ENCODE measurements at places on chromosomes 2 and 18.
A peak's percentile ranks its signal among the peaks of the same experiment; 100 is the strongest.

DNA sequence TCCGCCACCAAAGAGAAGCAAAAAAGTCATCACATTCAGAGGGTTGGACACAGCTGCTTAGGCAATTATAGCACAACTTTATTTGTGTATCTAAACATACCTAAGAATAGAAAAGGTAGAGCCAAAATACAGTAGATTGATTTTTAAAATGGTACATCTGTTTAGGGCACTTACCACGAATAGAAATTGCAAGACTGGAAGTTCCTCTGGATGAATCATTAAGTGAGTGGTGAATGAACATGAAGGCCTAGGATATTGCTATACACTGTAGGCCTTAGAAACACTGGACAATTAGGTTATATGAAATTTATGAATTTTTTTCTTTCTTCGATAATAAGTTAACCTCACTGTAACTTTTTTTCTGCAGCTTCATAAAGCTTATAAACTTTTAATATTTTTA is 687.0 kb downstream of the BCL11A start:
- no peak for DNase-seq

DNA sequence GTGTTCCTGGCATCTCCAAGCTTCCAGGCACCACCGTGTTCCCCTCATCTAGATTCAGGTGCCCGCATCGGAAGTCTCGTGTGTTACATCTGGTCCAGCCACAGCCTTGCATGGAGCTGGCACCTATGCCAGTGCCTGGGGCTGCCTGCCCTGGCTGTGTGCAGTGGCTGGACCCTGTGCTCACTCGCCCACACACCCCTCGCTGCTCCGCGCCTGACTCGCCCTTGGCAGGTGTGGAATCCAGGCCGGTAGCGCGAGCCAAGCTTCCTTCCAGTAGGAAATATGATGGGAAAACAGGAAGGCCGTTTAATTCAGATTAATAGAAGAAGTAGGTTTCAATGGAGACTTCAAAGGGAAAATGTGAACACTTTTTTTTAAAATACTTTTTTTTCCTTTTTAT is 78.0 kb downstream of the PTPN4 start:
- DNase-seq = no peak

- no peak for DNase-seq
Measured at GRCh38 chr2:144771348-144771747, 251.4 kb upstream of the ZEB2 start.

GRCh38 chr18:9319333-9319732 is 15.2 kb upstream of the TWSG1 start:
- no peak for DNase-seq

DNA sequence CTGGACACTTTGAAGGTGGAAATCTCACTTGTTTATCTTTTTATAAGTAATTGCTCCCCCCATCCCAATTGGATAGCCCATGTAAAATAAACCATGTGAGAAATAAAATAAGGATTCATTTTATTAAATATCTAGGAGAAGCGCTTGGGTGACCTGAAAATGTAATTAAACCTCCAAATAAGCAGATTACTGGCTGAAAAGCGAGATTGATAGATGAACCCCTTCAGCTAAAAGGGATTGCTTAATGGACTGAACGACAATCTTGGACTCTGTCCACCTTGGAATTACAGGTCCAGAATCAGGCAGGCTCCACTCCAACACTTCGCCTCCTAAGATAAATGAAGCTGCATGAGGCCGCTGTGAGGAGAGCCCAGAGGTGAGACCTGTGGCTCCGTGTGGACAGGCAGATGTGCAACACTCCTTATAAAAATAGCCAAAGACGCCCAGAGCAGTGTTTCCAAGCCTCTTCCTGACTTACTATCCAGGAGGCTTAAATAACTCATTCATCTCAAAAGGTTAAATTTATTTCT is 441.5 kb downstream of the MTX2 start:
- no peak for DNase-seq

DNA sequence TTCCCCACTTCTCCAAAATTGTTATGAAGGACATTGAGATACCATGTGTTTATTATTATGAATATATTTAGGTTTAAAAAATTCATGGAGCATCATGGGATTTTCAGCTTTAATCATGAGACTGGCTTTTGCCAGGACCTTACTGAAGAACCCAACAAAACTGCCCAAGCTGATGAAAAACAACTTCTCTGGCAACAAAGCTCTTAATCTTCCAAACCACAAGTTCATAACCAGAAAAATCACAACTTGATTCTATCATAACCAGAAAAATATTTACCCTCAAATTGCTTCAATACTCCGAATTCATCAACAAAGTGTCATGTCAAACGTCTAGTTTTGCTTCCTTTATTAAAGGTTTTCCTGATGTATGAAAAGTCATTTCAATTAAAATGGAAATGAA is 971.8 kb upstream of the ACVR2A start:
- no peak for DNase-seq

- DNase-seq = no peak
Measured at GRCh38 chr2:224973112-224974016, 68.9 kb downstream of the DOCK10 start.

DNA sequence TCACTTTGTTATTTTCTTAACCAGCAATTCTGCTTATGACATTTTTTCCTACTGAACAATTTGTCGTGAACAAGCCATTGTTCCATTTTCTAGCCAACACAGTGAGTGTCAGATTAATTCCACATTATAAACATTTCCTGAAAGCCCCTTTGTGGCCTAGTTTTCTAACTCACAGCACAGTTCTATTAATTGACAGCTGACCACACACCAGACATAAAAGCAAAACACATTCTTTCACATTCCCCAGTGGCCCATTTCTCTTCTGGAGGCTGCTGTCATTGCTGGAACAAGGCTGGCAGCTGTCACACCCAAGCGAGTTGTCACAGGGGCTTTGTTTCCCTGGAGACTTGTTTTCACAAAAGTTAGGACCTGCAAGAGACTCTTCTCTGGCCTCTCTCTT is 50.7 kb downstream of the RNF152 start:
- DNase-seq = no peak

GRCh38 chr2:157059036-157059435 is 198.5 kb upstream of the GALNT5 start:
- no peak for DNase-seq

DNA sequence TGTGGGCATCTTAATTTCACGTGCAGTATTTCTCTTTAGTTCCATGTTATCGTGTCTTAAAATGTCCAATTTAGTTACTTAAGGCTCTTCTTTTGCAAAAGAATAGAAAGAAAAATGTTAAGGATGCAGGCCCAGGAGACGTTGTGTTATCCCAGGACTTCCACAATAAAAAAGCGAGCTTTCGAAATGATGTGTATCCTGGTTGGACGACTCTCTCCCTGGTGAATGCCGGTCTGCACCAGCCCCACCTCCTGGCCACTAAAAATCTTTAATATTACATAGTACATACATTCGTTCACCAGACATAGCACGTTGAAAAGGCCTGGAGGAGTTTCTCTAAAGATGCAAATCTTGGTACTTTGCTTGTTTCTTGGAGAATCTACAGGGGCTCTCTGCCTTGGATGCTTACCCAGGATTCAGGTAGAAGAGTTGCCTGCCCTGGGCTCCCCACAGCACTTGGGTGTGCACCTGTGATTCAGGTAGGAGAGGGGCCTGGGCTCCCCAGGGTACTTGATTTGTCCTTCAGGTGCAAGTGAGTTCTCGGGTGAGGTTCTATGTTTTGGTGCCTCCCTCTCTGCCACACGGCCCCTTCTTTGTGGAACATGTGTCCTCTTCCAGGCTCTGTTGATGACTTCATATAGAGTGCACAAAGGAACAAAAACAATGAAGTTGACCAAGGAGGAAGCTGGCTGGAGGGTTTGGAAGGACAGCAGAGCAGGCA is 26.6 kb downstream of the TWIST2 start:
- DNase-seq = no peak

- DNase-seq = no peak
Measured at GRCh38 chr2:72347081-72347480, 199.4 kb upstream of the CYP26B1 start.

- no peak for DNase-seq
Measured at GRCh38 chr2:1654696-1655374, 89.5 kb downstream of the PXDN start.

DNA sequence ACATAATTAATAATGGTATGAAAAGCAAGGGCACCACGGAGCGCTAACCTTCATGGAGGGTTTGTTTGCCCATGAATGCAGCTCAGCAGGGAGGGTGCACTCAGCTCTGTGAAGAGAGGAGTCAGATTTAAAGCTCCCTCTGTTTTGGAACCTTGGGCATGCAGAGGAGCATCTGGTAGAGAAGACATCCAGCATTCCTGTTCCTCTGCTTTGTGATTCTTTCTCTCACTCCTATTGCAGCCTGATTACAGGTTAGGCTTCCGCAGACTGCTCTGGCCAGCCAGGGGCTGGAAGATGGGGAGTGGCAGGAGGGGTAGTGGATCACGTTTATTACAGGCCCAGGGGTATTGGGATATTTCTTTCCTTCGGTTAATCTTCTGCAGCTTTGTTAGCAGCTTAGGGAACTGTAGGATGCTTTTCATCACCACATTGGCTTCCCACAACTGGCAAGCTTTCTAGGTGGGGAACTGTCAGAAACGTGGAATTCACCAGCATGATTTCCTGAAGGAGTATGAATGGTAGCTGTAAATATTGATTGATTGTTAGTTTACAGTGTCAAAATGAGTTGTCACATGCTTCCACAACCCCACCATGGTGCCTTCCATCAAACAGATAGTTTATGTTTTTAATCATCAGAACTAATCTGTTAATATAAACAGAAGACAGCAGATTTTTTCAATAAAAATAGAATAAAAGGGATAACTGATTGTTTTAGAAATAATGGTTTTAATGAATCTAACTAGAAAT is 201.1 kb downstream of the VAPA start:
- no peak for DNase-seq

DNA sequence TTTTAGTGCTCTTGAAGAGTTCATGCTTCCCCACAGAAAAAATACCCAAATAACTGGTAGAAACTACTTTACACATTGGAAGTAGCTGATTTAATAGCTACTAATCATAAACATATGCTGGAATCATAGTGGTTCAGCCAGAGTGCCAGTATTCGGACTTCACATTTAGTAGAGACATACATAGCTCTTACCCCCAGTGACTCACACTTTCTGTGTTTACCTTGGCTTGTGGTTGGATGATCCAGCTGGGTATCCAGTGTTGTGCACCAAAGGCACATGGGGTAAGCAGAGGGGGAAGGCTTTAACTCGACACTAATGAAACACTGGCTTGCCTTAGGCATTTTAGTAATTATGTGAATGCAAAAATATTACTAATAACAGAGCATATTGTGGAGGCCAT is 18.1 kb downstream of the ARHGAP28 start:
- DNase-seq = no peak

DNA sequence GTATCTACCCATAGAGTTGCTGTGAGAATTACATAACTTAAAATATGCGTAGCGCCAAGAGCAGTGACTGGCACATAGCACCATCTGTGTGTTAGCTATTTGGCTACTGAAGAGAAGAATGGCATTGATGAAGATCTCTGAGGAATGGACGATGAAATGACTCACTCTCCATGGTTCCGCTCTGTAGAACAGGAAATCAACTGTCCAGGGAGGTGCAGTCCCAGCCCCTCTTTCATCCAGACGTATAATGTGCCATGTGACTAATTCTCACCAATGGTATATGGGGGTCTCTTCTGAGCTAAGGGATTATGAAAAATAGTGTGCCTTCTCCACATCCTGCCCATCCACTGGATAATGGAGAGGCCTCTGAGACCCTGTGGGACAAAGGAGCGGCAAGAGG is 254.8 kb downstream of the CYP26B1 start:
- no peak for DNase-seq

DNA sequence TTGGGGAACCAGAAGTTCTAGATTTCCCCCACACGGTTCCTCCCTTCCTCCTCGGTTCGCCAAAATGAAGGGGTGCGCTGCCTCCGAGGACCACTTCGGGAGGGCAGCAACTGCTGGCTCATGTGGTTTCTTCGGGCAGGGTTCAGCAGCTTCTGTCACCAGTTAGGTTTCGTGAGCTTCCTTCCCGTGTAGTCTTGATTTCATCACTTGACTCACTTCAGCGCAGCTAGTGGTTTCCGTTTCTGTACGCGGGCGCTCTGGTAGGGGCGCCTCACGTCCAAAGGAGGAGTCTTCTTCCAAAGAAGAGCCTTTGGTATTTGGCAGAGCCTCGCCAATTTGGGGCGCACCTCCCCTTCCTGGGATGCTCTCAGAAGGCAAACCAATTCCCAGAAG is 485 bp upstream of the GALNT3 start:
- DNase-seq = no peak

GRCh38 chr2:223027442-223027841 is 24.5 kb upstream of the KCNE4 start:
- DNase-seq = no peak

GRCh38 chr2:11582862-11583752 is 49.3 kb downstream of the GREB1 start:
- peak; percentile 45 for DNase-seq

GRCh38 chr2:176986487-176986886 is 226.1 kb upstream of the HNRNPA3 start:
- no peak for DNase-seq

DNA sequence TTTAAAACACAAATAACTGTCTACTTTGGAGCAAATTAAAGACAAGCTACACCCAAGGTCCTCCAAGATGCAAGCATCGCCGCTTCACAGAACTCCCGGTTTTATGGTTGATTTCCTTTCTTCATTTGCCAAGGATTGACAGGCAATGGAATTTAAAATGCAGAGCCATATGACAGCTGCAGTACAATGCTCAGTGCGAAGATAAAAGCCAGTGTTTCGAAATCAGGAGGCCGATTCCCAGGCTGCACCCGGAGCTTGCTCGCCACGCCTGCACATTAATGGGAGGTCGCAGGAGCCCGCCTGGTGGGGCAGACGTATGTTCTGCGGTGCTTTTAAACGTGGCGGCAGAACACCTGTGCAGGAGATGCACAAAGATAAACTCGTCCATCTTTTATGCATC is 727.6 kb upstream of the SOX11 start:
- peak; percentile 73 for DNase-seq

DNA sequence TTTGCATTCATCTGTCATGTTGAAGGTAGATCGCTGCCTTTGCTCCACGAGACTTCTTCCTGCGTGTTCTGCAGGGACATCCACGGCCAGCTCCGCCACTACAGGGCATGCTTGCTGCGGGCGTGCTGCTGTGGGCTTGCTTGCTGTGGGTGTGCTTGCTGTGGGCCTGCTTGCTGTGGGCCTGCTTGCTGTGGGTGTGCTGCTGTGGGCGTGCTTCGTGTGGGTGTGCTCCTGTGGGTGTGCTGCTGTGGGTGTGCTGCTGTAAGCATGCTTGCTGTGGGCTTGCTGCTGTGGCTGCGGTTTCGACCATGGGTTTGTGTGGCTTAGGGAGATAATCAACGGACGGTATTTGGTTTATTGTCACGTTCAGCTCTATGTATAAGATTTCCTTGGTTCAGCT is 161.3 kb upstream of the NFATC1 start:
- no peak for DNase-seq
